Activated CD4-positive, alpha-beta memory T cell treated with anti-CD3 and anti-CD28 coated beads, Interleukin-2, amount 10 ng/mL, durations not matched to agents 7 days and 5 days (primary cell): ENCODE measurements at places on chromosomes 1 and 21. TPM values are rescaled to one million over a fixed set of nuclear protein-coding genes. Genes with fewer than 3 reads are reported as not detected.

OR2M2 gene
- not detected for total RNA-seq

HES3 gene
- total RNA-seq = not detected

LENEP gene
- 0.35 TPM for total RNA-seq

PLA2G2F gene
- total RNA-seq = not detected

LCE6A gene
- not detected for total RNA-seq

GRCh38 chr1:18532390-18533170 is 51.9 kb downstream of the KLHDC7A start:
- H3K27me3 ChIP-seq = peaks cover 9% of the 10 kb centered on the region
- no peaks in the 10 kb centered on the region for H3K4me1 ChIP-seq
- H3K36me3 ChIP-seq = no peaks in the 10 kb centered on the region
- no peak for DNase-seq
- no peak overlapping the region for H3K4me3 ChIP-seq

DNA sequence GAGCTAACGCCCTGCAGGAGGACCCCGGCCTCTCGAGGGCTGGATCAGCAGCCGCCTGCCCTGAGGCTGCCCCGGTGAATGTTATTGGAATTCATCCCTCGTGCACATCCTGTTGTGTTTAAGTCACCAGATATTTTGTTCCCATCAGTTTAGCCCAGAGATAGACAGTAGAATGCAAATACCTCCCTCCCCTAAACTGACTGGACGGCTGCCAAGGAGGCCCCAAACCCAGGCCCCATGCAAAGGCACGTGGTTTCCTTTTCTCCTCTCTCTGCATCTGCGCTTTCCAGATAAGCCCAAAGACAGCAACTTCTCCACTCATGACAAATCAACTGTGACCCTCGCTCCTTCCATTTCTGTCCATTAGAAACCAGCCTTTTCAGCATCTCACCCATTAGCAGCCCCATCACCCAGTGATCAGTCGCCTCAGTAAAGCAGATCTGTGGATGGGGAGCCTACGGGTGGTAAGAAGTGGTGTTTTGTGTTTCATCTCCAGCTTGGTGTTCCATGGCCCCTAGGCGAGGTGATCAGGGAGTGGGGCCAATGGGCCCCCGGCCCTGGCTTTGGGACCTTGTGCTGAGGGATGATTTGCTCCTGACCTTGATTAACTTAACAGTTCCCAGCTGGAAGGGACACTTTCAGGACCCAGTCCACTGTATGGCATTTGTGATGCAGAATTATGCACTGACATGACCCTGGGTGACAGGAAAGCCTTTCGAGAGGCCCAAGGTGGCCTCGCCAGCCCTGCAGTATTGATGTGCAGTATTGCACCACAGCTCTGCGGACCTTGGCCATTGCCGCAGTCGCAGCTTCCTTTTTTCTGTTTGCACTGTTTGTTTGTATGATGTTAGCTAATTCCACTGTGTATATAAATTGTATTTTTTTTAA is 5.2 kb downstream of the NPPA start:
- no peaks in the 10 kb centered on the region for H3K27me3 ChIP-seq
- H3K36me3 ChIP-seq = peaks cover 45% of the 10 kb centered on the region
- DNase-seq = no peak

- no peaks in the 10 kb centered on the region for H3K36me3 ChIP-seq
- H3K4me3 ChIP-seq = no peak overlapping the region
- peaks cover 3% of the 10 kb centered on the region for H3K4me1 ChIP-seq
- H3K27ac ChIP-seq = no peak overlapping the region
- peaks cover 20% of the 10 kb centered on the region for H3K27me3 ChIP-seq
Measured at GRCh38 chr1:66239834-66240233, 294.1 kb upstream of the SGIP1 start.
